ENCODE measurements at places on chromosomes 4 and X.

GRCh38 chrX:127558811-127559210, 493.4 kb downstream of the ACTRT1 start:
- DNase-seq, result no peak

DNA sequence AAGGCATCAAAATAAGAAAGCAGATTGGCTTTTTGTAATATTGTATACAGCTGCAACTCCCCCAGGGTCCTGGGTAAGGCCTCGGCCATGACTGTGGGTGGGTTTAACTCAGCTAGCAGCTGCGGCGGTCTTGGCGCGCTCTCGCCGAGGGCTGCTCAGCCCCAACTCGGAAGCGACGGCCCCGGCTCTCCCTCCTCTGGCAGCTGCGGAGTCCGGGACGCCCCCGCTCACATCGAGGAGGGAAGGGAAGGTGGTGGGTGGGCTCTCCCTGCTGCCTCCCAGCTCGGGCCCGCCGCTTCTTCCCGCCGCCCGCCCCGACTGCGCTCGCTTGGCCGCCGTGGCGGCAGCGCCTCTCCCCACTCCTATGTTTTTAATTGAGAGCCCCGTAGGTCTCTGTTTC, 51.2 kb downstream of the GPR50 start:
- no peak for DNase-seq

- DNase-seq, result no peak
Measured at GRCh38 chrX:110182865-110183264, 135.0 kb downstream of the AMMECR1 start.

DNA sequence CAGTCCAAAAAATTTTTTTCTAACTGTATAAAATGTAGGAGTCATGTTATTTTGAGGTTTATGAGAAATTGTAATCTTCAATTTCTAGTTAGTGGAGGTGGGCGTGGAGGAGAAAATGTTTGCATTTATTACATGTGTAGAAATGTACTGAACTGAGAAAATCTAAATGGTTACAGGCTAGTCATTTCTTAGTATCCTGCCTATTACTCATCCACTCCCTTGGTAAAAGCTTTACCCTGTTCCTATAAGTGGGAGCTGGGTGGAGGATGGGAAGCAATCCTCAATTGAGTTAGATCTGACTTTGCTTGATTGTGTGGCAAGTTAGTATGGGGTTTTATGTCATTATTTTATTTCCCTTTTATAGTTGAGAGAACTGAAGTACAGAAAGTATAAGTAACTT, 73.8 kb downstream of the POLA1 start:
- DNase-seq, result no peak

DNA sequence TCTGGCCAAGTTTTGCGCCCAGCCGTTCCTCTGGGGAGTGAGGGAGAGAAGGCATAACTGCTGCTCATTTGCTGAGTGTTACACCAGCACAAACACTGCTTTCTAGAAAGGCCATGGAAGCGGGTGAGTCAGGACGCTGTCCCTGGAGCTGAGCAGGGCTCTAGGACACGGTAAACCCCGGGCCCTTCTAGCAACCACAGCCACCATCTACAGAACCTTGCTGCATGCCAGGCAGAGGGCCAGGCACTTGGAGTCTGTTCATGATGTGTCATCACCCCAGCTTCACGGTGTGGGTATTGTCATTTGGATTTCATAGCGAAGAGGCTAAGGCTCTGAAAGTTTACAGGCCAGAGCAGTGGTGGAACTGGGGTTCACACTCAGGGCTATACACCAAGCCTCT, 31.8 kb upstream of the C4orf50 start:
- DNase-seq, result no peak
